ENCODE measurements at places on chromosomes 4 and X. TPM values are rescaled to one million over a fixed set of nuclear protein-coding genes. Genes with fewer than 3 reads are reported as not detected.

Gene USP17L30
- total RNA-seq = not detected

Gene MGAT4D
- not detected for total RNA-seq

Gene GPC4
- total RNA-seq = not detected

Gene RAB39B
- 12.5 TPM for total RNA-seq

Gene TMEM144
- not detected for total RNA-seq

Gene RAB40AL
- 0.46 TPM for total RNA-seq

Gene ANOS1
- total RNA-seq = not detected

Gene SLC4A4
- 1.3 TPM for total RNA-seq

Gene VSIG1
- 0.74 TPM for total RNA-seq

Gene KDR
- not detected for total RNA-seq

Gene NR0B1
- total RNA-seq = not detected

Gene GDPD2
- total RNA-seq = not detected

Gene MAGED4B
- total RNA-seq = 2.3 TPM

Gene ZNF718
- total RNA-seq = 9.9 TPM

Gene STAG2
- 126 TPM for total RNA-seq

Gene GLUD2
- 1.4 TPM for total RNA-seq

Gene NAA15
- total RNA-seq = 128 TPM

Gene SHROOM3
- not detected for total RNA-seq

Gene FGA
- not detected for total RNA-seq
